D721Med (cell line): ENCODE measurements at places on chromosomes 5 and 9.

- DNase-seq, result no peak
These were observed 512.6 kb downstream of the BNC2 start for GRCh38 chr9:16357828-16358227.

DNA sequence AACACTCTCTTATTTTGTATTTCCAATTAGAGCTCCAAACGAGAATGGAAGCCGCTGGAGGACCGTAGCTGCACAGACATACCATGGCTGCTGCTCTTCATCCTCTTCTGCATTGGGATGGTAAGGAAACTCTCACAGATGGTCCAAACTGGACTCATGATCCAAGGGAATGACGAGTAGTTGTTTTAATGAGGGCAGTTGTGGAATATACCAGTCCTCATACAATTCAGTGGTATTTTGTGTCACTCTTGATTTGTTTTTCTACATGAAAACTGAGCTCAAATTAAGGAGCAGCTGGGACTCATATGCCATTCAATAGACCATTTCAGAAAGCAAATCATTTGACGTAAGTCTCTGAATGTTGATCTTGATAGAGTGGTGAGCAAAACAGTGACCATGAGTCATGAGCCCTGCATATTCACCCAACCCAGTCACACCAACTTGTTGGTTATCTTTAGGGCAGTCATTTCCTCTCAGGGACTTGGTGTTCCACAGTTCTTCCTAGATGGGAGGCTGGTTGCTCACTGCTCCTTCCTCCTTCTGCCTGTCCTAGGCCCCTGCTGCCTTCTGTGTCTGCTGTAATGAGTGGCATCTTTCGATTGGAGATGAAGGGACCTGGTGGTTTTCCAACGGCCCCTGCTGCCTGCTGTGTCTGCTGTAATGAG, 54.9 kb downstream of the SLC44A1 start:
- no peak for DNase-seq

DNA sequence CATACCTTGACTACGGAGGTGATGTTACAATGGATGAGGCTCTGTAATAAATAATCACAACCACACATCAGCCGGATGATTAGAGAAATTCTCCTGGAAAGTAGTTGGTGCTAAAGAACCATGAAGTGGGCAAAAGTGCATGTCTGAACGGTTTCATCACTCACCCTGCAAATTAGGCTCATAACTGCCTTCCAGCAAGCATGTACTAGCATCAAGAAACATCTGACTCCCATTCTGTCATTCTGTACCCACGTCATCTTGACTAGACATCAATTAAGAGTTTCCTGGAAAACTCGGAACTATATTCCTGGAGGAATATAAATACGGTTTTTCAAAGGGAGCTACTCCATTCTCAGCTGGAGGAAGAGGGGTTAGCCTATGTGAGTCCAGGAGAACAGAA, 52.2 kb downstream of the HSD17B3 start:
- DNase-seq, result no peak

DNA sequence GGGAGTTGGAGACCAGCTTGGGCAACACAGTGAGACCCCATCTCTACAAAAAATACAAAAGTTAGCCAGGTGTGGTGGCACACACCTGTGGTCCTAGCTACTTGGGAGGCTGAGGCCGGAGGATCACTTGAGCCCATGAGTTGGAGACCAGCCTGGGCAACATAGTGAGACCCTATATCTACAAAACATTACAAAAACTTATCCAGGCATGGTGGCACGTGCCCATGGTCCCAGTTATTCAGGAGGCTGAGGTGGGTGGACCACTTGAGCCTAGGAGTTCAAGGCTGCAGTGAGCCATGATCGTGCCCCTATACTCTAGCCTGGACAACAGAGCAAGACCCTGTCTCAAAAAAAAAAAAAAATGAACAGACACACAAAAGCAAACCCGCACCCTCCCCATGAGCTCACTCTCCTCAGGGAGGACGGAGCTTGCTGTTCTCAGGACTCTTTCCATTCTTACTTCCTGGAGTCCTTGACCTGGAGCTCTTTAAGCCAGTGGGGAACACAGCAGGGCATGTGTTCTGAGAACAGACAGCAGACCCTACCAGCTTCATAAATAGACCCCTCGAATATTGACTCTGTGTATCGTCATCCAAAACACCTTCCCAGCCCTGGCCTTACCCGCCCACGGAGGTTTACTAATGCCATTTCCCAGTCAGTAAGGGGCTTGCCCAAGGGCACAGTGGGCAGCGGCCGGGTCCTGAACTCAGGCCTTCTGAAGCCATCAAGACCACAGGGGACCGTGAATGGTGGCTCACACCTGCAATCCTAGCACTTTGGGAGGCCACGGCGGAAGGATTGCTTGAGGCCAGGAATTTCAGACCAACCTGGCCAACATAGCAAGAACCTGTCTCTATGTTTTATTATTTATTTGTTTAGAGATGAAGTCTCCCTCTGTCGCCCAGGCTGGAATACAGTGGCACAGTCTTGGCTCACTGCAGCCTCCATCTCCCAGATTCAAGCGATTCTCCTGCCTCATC, 11.1 kb downstream of the PTGES2 start:
- no peak for DNase-seq

GRCh38 chr9:6739218-6739617, 18.6 kb upstream of the KDM4C start:
- DNase-seq, result no peak
